ENCODE measurements at places on chromosomes 2 and 18.

DNA sequence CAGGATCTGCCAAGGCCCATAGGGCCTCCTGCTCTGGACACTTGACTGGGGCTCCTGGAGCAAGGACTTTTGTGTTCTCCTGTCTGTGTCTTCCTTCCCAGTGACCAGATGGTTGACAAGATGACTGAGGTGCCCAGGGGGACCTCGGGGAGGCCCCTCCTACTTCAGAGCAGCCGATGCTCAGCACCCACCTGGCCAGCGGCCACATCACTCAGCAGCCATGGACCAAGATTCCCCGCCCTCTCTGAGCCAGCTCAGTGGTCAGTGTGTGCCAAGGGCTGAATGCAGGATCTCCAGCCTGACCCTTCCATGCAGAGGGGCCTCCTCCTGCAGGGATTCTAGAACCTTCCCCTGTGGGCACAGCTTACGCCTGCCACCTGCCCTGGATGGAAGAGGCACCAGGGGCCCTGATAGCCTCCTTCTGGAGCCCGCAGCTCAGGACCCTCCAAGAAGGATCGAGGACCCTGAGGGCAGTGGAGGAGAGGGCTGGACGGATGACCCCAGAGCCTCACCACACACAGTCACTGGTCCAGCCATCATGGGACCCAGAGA is 87.4 kb upstream of the GPC1 start:
- DNase-seq = no peak

GRCh38 chr2:232597362-232598079 is 35.9 kb upstream of the EFHD1 start:
- DNase-seq = no peak

DNA sequence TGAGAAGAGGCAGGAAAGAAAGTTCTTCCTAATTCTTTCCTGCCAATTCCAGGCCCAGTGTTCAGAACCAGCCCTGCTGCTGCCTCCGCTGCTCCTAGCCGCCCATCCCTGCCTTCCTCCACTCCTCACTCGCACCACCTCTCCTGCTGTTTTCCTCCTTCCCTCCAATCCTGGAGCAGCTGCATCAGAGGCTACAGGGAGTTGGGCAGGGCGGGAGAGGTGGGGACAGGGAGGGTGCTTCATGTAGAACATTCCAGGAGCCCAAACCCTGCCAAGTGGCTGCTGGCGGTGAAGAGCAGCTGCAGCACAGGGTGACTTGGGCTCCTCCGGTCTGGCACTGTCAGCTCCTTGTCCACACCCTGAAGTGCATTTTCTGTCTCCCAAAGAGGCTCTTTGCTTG is 176.3 kb downstream of the TNS1 start:
- no peak for DNase-seq

DNA sequence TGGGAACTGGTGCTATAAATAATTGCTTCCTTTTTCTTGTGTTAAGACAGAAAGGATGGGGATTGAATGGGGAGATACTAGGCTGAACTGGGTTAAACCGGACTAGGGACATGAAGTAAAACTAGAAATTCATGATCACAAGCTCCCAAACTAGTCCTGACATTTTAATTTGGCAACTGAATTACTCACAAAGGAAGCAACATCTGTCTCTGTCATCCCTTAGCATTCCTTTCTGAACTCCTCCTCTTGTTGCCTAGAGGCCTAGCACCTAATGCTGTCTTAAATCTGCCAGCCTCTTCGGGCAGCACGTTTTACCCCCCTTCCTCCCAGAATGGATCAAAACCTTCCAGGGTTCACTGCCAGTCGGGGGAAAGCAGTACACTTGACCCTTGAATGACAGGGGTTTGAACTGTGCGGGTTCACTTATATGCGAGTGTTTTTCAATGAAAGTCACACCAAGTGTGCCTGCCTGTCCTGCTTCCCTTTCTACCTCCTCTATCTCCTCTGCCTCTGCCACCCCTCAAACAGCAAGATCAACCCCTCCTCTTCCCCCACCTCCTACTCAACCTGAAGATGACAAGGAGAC is 8.2 kb downstream of the KCTD1 start:
- DNase-seq = no peak

DNA sequence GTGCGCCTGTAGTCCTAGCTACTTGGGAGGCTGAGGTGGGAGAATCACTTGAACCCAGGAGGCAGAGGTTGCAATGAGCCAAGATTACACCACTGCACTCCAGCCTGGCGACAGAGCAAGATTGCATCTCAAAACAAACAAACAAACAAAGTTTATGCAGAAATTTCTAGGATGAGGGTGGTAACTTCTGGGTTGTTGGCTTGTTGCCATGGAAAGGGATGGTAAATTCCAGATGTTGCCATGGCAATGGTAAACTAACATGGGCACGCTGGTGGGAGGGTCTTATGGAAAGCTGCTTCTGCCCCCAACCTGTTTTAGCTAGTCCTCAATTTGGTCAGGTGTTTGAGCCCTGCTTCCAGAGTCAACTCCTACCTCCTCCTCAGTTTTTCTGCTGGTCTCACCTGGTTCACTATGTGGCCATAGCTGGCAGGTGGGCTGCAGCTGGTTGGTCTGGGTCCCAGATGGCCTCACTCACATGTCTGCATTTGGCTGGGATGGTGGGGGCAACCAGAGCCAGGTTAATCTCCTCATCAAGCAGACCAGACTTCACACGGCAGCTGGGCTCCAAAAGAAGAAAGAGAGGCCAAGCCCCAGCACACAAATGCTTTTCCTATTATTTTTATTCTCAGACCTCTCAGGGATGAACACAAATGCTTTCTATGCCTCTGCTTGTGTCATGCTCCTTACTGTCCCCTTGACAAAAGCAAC is 26.6 kb upstream of the TEX44 start:
- no peak for DNase-seq

GRCh38 chr2:142907653-142908052 is 30.2 kb downstream of the KYNU start:
- DNase-seq = no peak

GRCh38 chr18:63244607-63245006 is 75.0 kb downstream of the BCL2 start:
- no peak for DNase-seq

- no peak for DNase-seq
Measured at GRCh38 chr2:179031731-179032408, 18.1 kb downstream of the CCDC141 start.

- DNase-seq = no peak
Measured at GRCh38 chr2:205700331-205701132, 18.2 kb downstream of the NRP2 start.

- no peak for DNase-seq
Measured at GRCh38 chr18:7608781-7609201, 41.7 kb downstream of the PTPRM start.

DNA sequence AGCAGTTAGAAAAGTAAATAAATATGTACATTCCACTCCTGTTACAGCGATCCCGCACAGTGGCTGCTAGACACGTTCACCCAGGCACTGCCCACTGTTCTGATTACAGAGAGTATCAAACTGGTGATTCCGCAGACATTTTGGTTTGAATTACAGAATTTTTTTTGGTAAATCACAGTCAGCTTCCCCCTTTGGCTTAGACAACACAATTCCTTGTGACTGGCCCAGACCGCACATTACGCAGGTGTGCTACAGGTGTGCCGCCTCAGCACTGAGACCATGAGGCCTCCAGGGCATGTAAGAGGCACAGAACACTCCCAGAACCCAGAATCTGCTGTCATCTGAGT is 112.3 kb downstream of the PXDN start:
- no peak for DNase-seq

Data from dermis microvascular lymphatic vessel endothelial cell (primary cell).